CD4-positive, alpha-beta T cell treated with Interleukin-4 for 1 hour (primary cell): ENCODE measurements at places on chromosomes 11 and 22.

GRCh38 chr11:113446112-113446511, 29.1 kb downstream of the DRD2 start:
- no peak for DNase-seq

- no peak for DNase-seq
Measured at GRCh38 chr11:2129308-2129698, 9.9 kb downstream of the IGF2 start.

- DNase-seq = no peak
Measured at GRCh38 chr11:117185736-117186430, 7.3 kb downstream of the SIDT2 start.

- DNase-seq = no peak
Measured at GRCh38 chr11:88405853-88406252, 68.3 kb upstream of the CTSC start.

GRCh38 chr11:91230647-91231046, 994.0 kb upstream of the FAT3 start:
- DNase-seq = no peak

DNA sequence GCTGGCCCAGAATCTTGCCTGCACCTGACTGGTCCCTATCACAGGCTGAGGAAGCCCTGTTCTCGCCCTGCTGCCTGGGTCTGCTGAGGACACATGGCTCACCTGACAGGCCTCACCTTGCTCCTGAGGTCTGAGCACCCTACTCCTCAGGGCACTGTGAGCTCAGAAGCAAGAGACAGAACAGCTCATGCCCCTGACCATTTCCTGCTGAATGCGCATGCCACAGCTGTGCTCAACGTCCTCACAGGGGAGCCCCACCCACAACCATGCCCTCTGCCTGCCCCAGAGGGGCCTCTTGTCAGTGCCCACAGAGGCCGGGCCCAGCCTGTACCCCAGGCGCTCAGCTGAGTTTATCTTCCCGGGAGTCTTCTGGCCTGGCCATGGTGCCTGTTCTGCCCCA, 2.8 kb upstream of the TSPO start:
- DNase-seq = no peak

- DNase-seq = no peak
Measured at GRCh38 chr11:84501750-84502149, 1125.4 kb downstream of the DLG2 start.

GRCh38 chr11:97979741-97980140, 1041.0 kb upstream of the CNTN5 start:
- DNase-seq = no peak

DNA sequence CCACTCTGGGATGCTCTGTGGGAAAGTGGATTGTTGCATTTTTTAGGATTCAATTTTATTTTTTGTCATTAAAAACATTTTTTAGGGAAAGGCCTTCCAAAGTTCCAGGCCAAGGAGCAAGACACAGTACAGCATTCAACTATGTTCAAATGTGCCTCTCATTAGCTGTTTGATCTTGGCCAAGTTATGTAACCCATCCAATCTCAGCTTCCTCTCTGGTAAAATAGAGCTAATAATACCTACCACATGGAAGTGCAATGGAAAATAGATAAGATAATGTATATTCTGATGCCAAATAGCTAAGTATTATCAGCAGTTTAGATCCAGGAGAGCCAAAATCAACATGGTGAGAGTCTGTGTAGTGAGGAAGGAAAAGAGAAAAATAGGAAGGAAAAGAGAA, 220.3 kb upstream of the SESN3 start:
- no peak for DNase-seq
